Stimulated activated CD8-positive, alpha-beta memory T cell treated with anti-CD3 and anti-CD28 coated beads, Interleukin-7, amount 100 ng/mL, for 24 hours (primary cell): ENCODE measurements at places on chromosomes 5 and 9.

- DNase-seq: no peak
Observed at GRCh38 chr9:26813247-26813646, 79.4 kb downstream of the CAAP1 start.

DNA sequence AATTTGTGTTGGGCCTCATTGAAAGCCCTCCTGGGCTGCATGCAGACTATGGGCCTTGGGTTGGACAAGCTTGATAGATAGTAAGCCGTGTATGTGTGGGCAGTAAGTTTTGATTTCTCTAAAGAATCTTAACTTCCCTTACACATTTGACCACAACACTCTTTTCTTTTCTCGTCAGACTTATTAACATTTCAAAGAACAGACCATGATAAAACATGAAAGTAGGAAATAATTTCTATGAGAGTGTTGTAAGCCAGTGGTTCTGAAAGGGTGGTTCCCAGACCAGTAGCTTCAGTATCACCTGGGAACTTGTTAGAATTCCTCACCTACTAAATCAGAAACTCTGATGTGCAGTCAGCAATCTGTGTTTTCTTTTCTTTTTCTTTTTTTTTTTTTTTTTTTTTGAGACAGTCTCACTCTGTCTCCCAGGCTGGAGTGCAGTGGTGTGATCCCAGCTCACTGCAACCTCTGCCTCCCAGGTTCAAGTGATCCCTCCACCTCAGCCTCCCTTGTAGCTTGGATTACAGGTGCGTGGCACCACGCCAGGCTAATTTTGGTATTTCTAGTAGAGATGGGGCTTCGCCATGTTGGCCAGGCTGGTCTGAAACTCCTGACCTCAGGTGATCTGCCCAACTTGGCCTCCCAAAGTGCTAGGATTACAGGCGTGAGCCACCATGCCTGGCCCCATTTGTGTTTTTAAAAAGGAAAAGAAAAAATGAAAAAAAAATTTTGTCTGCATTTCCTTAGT is 20.0 kb upstream of the GCNT1 start:
- DNase-seq: no peak

DNA sequence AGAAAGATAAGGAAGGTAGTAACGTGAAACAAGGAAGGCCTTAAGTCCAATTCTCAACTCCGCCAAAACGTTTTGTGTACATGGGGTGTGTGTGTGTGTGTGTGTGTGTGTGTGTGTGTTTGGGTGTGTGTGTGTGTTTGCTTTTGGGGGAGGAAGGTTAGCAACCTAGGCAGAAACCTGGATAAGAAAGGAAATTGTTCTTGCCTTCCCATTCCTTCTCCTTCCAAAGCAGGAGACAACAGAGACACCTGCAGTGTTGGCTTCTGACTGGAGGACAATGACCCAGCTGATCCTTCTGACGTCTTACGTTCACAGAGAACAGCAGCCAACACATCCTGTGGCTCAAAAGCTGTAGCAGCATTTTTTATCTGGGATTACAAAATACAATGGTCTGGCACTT is 4.1 kb upstream of the CCNG1 start:
- no peak for DNase-seq

DNA sequence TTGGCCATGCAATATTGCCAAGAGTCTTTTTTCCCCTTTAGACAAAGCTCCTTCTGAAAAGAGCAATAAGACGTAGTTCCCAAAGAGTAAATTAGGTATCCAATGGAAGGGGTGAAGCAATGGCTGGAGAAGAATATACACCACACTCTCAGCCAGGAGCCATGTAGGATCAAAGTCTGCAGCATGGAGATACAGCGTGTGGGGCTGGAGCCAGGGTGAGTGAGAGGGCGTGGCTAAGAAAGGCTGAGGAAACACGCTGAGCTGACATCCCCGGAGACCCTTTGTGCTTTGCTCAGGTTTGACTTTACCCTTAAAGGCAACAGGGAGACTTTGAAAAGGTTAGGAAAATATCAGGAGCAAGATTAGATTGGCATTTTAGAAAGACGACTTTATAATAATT is 87.1 kb upstream of the ELL2 start:
- no peak for DNase-seq

- no peak for DNase-seq
Observed at GRCh38 chr5:35660451-35660850, 42.8 kb downstream of the SPEF2 start.

DNA sequence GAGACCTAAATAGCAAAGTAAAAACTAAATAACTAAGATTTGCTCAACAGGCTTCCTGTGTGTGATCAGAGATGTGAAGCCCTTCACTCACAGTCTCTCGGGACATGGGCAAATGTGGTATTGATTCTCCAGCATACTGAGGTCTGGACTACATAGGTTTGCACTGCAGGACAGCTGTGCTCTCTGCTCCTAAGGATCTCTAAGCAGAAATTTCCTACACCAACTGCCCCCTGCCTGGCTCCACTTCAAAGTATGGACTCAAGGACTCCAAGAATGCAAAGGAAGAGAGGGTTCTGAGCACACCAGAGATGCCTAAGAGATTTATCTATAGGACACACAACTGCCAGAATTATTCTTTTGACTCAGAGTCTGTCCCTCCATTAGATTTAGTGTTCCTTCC is 487.2 kb downstream of the SEMA5A start:
- DNase-seq: no peak

DNA sequence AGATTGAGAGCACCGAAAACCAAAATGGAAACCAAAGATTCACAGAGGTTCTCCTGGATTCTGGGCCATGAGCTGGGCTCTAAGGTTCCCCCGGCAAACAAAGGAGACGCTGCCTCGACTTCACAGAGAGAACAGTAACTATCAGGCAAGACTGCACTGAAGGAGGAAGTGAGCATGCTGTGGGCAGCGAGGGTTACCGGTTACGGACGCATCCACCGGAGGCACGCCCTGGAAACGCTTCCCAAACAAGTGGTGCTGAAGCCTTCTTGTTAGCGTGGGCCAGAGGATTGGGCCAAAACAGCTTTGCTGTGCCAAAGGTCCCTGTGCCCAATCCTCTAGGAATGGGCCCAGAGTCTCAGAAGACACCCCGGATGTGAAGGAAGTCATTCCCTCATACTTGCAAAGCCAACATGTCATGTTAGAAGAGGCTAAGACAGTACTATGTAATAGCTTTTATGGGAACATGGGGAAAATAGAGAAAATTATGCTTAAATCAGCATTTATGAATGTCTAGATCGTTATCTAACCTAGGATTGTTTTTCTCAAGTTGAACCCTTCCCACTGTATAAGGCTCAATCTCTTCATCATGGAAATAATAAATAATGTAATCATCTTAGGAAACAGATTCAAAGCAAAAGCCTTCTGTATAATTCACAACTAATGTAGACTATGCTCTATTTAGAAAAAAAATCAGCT is 145.4 kb downstream of the GABBR2 start:
- DNase-seq: no peak

DNA sequence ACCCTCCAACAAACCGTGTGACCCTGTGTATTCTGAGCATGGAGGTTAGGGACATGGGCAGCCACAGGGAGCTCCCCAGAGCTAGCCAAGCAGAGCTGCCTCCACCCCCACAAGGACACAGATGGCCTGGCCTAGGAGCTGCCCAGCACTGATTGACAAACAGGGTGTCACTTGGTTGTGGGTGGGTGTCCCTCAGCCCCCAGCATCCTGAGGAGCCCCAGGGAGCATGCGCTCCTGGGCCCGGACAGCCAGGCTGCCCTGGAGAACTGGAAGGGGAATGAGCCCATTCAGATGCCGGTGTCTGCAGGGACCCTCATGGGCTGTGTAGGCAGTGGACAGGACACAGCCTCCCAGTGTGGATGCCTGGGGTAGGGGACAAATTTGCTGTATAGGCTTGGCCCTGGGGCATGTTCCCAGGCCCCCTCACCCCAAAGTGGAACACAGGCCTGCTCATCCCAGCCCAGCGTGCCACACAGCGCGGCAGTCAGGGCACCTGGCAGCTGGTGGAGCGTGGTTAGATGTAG is 124.8 kb upstream of the LMX1B start:
- DNase-seq: no peak

GRCh38 chr5:132754947-132755346 is 7.7 kb downstream of the CCNI2 start:
- DNase-seq: no peak

- DNase-seq: no peak
Observed at GRCh38 chr5:76765249-76765648, 49.3 kb downstream of the F2R start.

GRCh38 chr9:121636341-121636865 is 15.0 kb upstream of the DAB2IP start:
- no peak for DNase-seq

- DNase-seq: no peak
Observed at GRCh38 chr9:126417043-126417442, 90.4 kb downstream of the MVB12B start.

GRCh38 chr5:76691467-76692273 is 24.3 kb upstream of the F2R start:
- no peak for DNase-seq

DNA sequence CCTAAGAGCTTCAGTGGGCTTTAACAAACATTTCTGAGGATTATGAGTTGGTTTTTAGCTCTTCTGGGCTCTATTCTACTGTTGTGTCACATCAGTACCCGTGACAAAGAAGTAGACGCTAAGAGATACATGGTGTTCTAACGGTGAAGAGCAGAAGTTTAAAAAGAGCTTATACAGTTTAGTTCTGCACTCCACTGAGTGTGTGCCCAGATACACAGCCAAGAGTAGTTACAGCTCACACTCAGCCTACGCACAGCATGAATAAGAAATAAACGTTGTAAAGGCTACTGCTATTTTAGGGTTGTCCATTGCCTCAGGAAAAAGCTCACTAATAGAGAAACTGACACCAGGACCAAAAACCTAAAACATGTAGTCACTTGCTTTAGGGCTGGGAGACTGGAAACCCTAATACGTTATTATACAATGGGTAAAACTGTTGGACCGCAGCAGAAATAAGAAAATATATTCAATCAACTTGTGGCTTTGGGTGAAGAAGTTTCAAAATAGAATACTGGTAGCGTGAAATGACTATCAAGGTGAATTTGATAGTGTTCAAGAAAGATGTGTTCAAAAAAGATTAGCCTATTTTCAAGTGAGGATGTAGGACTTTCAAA is 34.7 kb downstream of the PSIP1 start:
- DNase-seq: no peak

DNA sequence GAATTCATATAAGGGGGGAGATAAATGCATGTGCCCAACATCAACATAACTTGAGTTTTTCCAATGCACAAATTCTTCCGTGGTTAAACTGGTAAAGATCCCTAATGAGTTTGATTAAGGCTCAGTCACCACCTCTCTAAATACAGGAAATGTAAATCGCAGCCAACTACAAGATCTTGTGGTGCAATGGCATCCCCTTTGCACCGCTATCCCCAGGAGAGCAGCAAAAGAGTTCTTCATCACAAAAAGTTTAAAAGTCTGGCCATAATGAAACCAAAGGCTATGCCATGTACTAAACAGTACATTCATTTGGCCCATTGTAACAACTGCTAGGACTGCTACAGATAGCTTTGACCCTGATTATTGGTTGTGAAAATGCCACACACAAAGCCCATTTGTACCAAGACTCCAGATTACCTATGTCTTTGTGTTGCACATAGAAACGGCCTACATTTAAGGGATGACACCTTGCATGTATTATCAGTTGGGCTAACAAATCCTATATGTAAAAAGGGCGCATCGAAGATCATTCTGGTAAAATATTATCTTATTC is 44.5 kb downstream of the ZNF608 start:
- DNase-seq: no peak

GRCh38 chr5:72508241-72509170 is 1.3 kb upstream of the ZNF366 start:
- DNase-seq: no peak

DNA sequence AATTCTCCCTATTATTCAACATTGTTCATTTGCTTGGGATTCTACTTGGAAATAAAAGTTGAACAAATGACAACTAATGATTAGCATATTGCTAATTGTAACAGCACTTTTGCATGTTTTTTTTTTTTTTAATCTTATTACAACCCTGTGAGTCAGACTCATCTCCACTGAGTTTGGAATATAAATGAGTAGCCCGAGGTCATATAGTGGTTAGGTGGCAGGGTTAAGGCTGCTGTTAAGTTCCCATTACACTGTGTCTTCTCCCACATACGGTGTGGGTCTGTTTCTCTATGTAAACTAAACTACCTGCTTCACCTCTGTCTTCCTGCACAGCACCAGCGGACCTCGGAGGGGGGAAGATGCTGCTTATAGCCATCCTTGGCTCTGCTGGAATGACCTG is 92.4 kb downstream of the EQTN start:
- DNase-seq: no peak

DNA sequence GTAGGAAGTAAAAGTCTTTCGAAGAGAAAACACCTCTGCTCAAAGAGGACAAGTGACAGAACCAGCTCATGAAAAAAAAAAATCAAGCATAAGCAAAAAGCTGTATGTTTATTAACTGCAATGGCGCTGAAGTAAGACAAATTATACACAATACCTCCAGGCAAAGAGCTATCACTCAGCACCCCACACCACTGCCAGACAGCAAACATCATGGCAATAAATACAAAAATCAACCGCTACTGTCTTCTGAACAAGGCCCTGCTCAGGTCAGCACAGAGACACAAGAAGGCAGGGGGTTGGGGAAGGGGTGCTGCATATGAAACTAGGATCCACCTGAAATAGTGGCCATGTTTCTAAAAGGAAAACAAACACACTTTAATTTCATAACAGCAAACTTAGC is 50.4 kb downstream of the MAPKAP1 start:
- no peak for DNase-seq

DNA sequence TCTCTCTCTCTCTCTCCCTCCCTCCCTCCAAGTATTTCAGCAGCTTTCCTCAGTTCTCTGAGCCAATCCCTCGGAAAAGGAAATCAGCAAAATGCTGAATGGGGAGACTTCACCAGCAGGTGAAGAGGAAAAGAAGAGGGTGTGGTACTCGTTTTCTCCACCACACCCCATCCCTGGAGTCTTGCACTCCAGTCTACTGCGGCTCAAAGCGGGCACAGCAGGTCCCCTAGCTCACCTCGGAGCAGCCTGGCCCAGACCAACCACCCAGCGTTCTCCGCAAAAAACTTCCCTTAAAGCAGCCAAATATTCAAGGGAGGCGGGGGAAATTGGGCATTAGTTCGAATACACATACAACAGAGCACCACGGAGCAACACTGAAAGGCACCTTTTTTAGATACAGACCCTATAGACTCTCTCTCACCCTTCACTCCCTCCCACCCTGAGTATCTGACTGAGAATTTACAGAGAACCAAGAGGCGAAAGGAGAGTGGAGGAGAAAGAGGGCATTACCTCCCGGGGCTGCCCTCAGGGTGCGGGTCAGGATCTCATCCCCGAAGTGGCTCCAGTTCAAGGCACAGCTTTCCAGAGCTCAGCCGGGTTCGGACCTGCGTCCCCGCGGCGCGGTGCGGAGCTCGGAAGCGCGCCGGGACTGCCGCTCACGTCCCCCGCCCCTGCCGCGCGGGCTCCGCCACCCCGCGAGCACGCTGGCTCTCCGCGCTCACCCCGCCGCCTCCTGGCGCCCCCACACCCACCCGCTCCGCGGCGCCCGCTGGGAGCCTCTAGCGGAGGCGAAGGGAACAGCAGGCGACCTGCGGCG is 1638.5 kb upstream of the C9orf72 start:
- DNase-seq: no peak
